ENCODE measurements at places on chromosomes 12 and 14. TPM values are rescaled to one million over a fixed set of nuclear protein-coding genes. Genes with fewer than 3 reads are reported as not detected.
A peak's percentile ranks its signal among the peaks of the same experiment; 100 is the strongest.

The IKZF4 gene
- total RNA-seq: 2.3 TPM

The KRT5 gene
- total RNA-seq: not detected

The STAC3 gene
- 2.8 TPM for total RNA-seq

DNA sequence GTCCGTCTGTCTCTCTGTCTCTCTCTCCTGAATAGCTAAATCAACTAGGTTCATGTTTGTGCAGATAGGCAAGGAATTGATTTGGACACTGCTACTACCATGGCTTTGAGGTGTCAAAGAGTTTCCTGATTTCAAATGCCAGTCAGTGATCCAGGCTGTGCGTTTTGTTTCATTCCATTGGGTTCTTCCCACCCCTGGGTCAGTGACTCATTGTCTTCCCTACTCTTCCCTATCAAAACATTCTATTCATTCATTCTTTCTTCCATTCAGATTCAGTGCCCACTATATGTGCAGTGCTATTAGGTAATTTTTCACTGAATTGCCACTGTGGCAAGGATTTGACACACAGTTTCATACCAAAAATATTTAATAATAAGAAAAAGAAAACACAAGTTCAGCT lies 50.4 kb downstream of the RPH3A start:
- DNase-seq: no peak
- no peak overlapping the region for H3K4me3 ChIP-seq

- DNase-seq: no peak
- H3K36me3 ChIP-seq: no peaks in the 10 kb centered on the region
- H3K27ac ChIP-seq: no peak overlapping the region
- no peaks in the 10 kb centered on the region for H3K27me3 ChIP-seq
Measured at GRCh38 chr14:36773558-36773957, 111.9 kb downstream of the PAX9 start.

- H3K36me3 ChIP-seq: no peaks in the 10 kb centered on the region
- DNase-seq: no peak
- no peaks in the 10 kb centered on the region for H3K27me3 ChIP-seq
- no peak overlapping the region for H3K4me3 ChIP-seq
- H3K4me1 ChIP-seq: no peaks in the 10 kb centered on the region
- no peak overlapping the region for H3K27ac ChIP-seq
Measured at GRCh38 chr14:97282210-97283004, 485.2 kb downstream of the VRK1 start.

- no peaks in the 10 kb centered on the region for H3K4me1 ChIP-seq
- no peaks in the 10 kb centered on the region for H3K27me3 ChIP-seq
- H3K36me3 ChIP-seq: peaks cover 6% of the 10 kb centered on the region
- DNase-seq: no peak
- H3K4me3 ChIP-seq: no peak overlapping the region
- H3K27ac ChIP-seq: peak overlapping the region; percentile 36
Measured at GRCh38 chr12:67662910-67663538, 14.5 kb downstream of the DYRK2 start.

DNA sequence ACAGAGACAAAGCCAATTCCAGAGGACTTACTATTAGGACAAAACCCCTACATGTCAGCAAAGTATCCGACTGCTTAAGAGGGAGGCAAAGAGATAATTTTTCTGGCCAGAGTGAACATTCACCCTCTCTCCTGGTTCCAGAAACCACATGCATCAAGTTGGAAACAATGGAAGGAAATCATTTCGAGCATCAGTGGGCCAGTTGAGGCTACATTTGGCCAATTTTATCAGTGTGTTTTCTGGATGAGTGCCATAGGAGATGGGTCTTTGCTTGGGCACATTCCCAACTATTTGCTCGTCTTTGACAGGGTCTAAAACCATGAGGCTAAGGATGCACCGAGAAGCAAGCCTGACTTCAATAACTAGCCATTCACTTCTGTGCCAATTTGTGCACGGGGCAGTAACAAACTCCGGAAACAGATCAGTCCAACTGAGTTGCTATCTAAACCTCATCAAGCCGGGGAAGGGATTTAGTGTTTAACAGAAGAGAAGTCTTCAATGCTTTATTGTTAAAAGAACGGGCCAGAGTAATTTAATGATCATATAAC lies 17.4 kb downstream of the EGLN3 start:
- DNase-seq: no peak
- no peak overlapping the region for H3K4me3 ChIP-seq
- H3K36me3 ChIP-seq: no peaks in the 10 kb centered on the region
- H3K27ac ChIP-seq: peak overlapping the region; percentile 10

DNA sequence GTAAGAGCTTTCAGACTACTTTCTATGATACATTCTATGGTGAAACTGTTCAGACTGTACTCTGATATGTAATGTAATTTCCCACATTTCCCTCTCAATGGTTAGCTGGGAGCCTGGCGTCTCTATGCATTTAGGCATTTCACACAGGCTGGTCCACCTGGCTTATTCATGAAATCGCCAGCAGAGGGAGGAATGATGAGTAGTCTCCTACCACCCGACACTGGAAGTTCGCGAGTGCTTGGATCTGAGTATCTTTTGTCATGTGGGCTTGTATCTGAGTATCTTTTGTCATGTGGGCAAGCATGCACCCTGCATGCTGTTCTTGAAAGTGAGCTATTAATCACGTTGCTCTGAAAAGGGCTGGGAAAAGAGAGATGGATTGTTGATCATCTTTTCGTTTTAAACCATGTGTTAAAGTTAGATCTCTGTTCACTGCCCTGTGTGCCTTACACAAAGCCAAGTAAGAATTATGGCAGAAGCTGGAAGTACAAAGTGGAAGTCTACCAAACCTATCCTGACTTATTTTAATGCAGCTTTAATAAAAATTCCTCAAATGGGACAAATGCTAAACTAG lies 235.0 kb downstream of the ATP23 start:
- no peak overlapping the region for H3K27ac ChIP-seq
- no peaks in the 10 kb centered on the region for H3K27me3 ChIP-seq
- peaks cover 8% of the 10 kb centered on the region for H3K4me1 ChIP-seq
- DNase-seq: no peak

DNA sequence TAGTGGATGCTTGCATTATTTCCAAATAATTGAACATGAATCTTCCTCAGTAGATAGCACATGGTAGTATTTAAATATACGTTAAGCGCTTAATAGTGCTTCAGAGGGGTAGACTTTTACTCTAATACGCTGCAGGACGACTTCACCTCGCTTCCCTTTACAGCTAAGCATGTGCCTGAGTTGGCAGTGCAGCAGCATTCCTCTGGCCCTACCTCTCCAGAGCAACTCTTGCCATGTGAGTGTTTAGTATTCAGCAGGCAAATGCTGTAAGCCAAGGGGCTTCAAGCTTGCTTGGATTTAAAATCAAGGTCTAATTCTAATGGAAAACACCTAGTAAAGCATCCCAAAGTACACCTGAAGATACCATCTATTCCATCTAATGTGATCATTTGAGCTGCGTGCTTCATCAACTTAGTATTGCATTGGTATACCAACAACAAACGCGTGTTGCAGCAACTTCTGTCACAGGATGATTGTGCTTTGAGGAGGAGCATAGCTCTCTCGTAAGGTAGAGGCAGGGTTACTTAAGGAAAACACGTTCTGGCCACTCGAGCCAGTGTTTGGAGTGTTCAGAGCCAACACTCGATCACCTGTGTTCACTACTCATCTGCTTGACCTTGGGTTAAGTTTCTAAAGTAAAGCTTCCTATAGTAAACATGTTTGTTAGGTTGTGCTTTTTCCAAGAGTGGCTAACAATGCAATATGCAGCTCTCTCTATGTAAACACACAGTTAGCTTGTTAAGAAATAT lies 60.6 kb downstream of the PIWIL1 start:
- H3K36me3 ChIP-seq: no peaks in the 10 kb centered on the region
- H3K27ac ChIP-seq: no peak overlapping the region
- H3K27me3 ChIP-seq: peaks cover 15% of the 10 kb centered on the region
- H3K4me1 ChIP-seq: no peaks in the 10 kb centered on the region
- DNase-seq: no peak
- H3K4me3 ChIP-seq: no peak overlapping the region

DNA sequence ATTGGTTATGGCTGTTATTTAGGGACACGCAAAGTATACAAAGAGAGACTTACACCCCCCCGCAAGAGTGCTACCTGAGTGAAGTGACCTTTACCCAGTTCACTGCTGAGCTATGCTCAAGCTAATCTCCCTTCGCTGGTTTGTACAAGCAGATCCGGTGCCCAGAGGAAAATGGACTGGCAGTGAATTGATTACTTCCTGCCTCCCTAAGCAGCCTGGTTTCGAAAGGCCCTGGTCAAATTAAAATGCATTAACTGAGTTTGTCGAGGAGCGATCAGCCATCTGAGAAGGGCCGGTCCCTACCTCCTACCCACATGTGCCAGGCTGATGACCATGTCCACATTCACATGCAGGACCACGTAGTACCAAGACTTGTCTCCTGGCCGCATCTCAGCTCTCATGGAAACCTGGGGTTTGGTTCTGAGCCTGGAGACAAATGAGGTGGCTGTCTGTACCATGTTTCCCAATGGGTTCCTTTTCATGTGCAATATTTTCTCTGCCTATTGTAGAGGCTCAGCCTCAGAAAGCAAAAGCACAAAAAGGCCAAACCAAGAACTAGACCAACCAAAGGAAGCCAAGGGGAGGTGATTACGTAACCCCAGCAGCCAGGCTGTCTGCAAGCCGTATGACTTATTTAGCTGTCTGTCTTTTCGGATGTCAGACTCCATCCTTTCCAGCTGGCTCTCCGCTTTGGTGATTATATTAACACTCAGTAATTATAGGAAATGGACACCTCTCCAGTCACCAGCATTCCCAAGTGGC lies 284.7 kb upstream of the PWP1 start:
- DNase-seq: no peak
- no peaks in the 10 kb centered on the region for H3K4me1 ChIP-seq
- no peak overlapping the region for H3K4me3 ChIP-seq
- H3K36me3 ChIP-seq: no peaks in the 10 kb centered on the region
- H3K27me3 ChIP-seq: no peaks in the 10 kb centered on the region
- no peak overlapping the region for H3K27ac ChIP-seq

- peak overlapping the region; percentile 60 for H3K27ac ChIP-seq
- peaks cover 26% of the 10 kb centered on the region for H3K4me1 ChIP-seq
- H3K36me3 ChIP-seq: no peaks in the 10 kb centered on the region
- peaks cover 19% of the 10 kb centered on the region for H3K27me3 ChIP-seq
- H3K4me3 ChIP-seq: peak overlapping the region; percentile 56
Measured at GRCh38 chr14:69260861-69261564, 1.1 kb downstream of the GALNT16 start.

DNA sequence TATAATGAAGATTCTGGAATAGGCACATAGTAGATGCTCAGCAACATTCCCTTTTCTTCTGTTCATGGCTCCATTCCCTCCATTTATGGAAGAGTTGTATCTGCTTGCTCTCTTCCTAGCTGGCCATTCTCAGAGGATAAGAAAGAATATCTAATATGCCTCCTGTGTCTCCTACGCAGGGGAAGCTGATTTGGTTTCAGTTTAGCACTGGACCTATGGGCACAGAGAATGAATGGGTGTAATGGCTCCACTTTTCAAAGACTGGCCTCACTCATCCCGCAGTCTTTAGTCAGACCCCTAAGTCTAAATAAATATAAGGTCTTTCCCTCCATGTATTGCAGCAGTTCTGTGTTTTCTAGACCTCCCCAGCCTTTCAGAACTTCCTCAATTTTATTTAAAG lies 2.0 kb downstream of the PKP2 start:
- H3K27ac ChIP-seq: no peak overlapping the region
- no peak overlapping the region for H3K4me3 ChIP-seq
- H3K27me3 ChIP-seq: peaks cover 20% of the 10 kb centered on the region
- no peak for DNase-seq

- DNase-seq: no peak
- no peak overlapping the region for H3K4me3 ChIP-seq
- H3K27ac ChIP-seq: no peak overlapping the region
- no peaks in the 10 kb centered on the region for H3K36me3 ChIP-seq
- H3K4me1 ChIP-seq: peaks cover 13% of the 10 kb centered on the region
- H3K27me3 ChIP-seq: no peaks in the 10 kb centered on the region
Measured at GRCh38 chr14:31592631-31593030, 31.4 kb downstream of the NUBPL start.

DNA sequence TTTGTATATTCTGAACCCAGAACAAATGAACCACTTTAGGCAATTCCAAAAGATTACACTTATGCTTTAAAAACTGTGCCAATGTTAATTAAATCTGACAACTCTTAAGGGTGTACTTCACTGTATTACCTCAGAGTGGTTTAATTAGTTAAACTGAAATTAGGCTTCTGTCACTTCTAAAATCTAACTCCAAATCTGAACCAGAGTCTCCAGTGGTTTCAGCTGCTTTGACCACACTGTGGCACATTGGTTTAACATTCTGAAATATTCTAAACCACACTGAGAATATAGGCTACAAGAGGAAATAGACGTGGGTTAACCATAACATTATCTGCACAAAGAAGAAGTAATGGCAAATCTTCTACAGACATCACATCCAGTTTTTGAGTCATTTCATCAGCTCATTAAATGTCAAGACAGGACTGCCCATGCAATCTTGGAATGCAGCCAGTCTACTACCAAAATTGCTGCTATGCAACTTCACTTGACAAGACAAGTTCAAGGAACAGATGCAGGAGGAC lies 94.8 kb downstream of the LRP6 start:
- H3K27ac ChIP-seq: no peak overlapping the region
- DNase-seq: no peak
- H3K27me3 ChIP-seq: no peaks in the 10 kb centered on the region
- H3K4me3 ChIP-seq: no peak overlapping the region

All from sigmoid colon (tissue), 7 donors.